ENCODE measurements at places on chromosomes 13 and 19. TPM values are rescaled to one million over a fixed set of nuclear protein-coding genes. Genes with fewer than 3 reads are reported as not detected.

RNF17 gene
- total RNA-seq, result 2.2 TPM

PCDH17 gene
- total RNA-seq, result 58.2 TPM

SMG9 gene
- 18.5 TPM for total RNA-seq

FGF9 gene
- 10.3 TPM for total RNA-seq

ZSWIM4 gene
- 17.5 TPM for total RNA-seq

ACP7 gene
- not detected for total RNA-seq

CELF5 gene
- 84.8 TPM for total RNA-seq

ZNF723 gene
- not detected for total RNA-seq

ANGPTL8 gene
- not detected for total RNA-seq

FCAR gene
- total RNA-seq, result not detected

TNNI3 gene
- 0.94 TPM for total RNA-seq

ZIC2 gene
- total RNA-seq, result 1.9 TPM

WDR87 gene
- not detected for total RNA-seq

ZNF699 gene
- total RNA-seq, result 26.3 TPM

C19orf81 gene
- total RNA-seq, result not detected

NTN5 gene
- total RNA-seq, result not detected

Data from parietal lobe (tissue), 2 donors.